ENCODE measurements at places on chromosomes 16 and 17.

DNA sequence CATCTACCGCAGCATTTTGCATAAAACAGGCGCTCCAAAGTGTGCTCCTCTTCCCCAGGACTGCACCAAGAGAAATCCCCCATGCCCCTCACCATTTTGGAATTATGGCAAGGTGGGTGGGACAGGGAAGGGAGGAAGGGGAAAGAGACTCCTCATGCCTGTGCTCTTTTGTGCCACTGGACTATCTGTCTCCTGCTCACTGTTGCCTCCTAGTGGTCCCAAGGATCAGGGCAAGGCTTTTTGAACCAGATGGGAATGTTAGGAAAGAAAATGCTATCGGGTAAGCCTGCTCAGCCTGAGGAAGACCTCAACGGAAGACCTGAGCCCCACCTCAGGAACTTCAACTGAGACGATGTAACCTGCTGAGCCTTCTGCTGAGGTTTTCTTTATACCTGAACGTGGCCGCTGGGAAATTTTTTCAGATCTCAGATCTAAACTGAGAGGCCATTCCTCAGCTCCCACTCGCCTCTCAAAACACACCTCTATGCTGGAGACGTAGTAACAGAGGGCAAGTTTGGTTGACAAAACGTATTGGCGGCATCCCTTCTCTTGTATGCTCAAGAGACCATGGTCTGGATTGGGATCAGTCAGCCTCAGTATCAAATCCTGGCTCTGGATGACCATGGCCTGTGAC is 58.3 kb downstream of the SPACA3 start:
- peak; percentile 3 for DNase-seq

- DNase-seq, result no peak
Measured at GRCh38 chr16:84098939-84099338, 17.8 kb downstream of the MBTPS1 start.

GRCh38 chr17:28878981-28879380 is 18.6 kb downstream of the FLOT2 start:
- no peak for DNase-seq

- DNase-seq, result no peak
Measured at GRCh38 chr16:82481455-82481854, 145.3 kb upstream of the CDH13 start.

- DNase-seq, result peak; percentile 89
Measured at GRCh38 chr17:61399131-61400065, at the start of gene TBX2. TBX2 (plus strand) TSS chr17:61399843; CDS start chr17:61400177, 334 bp downstream.

DNA sequence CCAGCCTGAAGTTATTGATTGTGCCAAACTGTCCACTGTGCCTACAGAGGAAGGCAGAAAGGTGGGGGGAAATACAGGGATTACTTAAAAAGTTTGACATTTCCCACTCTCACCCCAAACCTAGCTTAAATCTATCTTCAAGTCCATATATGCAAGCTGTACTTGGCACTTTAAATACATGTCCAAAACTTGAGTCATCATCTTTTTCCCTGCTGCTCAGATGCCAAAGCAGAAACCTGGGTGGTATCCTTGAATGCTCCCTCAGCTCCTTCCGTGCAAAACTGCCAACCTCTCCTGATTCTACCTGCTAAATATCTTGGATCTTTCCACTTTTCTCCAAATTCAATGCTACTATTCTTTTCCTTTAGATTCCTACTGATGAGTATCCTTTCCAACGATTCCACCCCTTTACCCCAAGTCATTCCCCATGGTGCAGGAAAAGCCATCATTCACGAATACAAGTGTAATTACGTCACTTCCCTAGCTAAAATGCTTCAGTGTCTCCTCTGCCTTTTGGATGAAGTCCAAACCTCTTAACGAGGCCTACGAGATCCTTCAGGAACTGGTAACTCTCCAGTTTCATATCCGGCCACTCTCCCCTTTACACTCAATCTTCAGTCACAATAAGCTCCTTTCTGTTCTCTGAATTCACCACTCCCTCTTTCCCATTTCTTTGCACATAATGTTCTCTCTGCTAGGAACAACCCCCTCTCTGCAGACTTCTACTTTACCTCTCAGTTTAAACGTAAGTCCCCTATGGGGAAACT is 9.3 kb downstream of the BECN1 start:
- DNase-seq, result no peak

GRCh38 chr17:2171702-2172076 is 116.8 kb downstream of the HIC1 start:
- DNase-seq, result no peak

DNA sequence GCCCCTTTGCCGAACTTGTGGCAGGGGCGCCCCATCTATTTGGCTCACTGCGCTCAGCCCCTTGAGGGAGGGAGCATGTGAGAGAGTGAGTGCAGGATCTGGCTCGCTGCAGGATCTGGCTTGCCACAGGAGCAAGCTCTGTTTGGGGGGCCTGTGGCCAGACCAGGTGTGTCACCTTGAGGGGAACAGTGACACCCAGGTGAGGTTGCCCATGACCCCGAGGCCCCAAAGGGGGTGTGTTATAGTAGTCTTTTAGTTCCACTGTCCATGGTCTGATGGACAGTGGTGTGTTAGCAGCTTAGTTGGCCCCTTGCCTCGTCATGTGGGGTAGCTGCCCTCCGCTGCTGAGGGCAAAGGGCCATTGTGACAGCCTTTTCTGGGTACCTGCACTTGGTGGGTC is 41.6 kb downstream of the CCDC42 start:
- DNase-seq, result no peak

GRCh38 chr16:72646615-72647014 is 401.3 kb downstream of the ZFHX3 start:
- no peak for DNase-seq

- DNase-seq, result no peak
Measured at GRCh38 chr17:40402668-40403067, 15.0 kb downstream of the TOP2A start.

DNA sequence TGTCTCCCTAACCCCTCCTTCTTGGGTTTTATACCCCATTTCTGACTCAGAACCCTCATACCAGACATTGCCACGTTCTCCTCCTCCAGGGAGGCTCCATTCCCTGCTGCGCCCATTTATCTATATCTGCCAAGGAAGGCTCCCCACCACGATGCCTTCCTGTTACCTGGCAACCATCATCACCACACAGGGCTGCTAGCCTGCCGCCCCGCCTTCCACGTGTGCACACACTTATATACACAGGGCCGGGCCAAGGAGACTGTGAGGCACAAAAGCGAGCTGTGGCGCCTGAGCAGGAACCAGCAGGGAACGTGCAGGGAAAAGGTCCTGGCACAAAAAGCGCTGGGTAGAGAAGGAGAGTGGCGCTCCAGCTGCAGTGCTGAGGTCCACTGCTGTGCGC is 261.8 kb downstream of the CBLN1 start:
- DNase-seq, result no peak

GRCh38 chr16:51175081-51175480 is 24.0 kb upstream of the SALL1 start:
- peak; percentile 39 for DNase-seq

DNA sequence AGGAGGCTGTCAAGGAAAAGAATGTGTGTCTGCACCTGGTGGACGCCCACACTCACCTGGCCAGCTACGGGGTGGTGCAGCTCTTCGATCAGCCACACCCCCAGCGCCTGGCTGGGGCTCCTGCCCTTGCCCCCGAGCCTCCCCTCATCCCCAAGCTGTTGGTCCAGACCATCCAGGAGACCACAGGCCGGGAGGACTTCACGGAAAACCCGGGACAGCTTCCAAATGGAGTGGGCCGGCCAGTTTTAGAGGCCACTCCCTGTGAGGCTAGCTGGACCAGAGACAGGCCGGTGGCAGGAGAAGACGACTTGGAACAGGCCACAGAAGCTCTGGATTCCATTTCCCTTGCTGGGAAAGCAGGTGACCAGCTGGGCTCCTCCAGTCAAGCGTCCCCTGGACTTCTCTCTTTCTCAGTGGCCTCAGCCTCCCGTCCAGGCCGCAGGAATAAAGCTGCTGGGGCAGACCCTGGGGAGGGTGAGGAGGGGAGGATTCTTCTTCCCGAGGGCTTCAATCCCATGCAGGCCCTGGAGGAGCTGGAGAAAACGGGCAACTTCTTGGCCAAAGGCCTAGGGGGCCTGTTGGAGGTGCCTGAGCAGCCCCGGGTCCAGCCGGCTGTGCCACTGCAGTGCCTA is 2.2 kb downstream of the WDR81 start:
- no peak for DNase-seq

DNA sequence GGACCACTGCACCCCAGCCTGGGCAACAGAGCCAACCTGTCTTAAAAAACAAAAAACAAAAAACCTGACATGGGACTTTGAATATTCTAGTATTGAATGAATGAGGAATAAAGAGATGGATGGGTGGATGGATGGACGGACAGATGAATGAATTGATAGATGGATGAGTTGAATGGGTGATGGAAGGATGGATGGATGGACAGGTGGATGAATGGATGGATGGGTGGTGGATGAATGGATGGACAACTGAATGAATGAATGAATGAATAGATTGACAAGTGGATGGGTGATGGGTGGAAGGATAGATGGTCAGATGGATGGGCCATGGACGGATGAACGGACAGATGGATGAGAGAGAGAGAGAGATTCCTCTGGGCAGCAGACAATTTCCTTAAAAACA is 22.8 kb upstream of the CEP20 start:
- DNase-seq, result no peak

DNA sequence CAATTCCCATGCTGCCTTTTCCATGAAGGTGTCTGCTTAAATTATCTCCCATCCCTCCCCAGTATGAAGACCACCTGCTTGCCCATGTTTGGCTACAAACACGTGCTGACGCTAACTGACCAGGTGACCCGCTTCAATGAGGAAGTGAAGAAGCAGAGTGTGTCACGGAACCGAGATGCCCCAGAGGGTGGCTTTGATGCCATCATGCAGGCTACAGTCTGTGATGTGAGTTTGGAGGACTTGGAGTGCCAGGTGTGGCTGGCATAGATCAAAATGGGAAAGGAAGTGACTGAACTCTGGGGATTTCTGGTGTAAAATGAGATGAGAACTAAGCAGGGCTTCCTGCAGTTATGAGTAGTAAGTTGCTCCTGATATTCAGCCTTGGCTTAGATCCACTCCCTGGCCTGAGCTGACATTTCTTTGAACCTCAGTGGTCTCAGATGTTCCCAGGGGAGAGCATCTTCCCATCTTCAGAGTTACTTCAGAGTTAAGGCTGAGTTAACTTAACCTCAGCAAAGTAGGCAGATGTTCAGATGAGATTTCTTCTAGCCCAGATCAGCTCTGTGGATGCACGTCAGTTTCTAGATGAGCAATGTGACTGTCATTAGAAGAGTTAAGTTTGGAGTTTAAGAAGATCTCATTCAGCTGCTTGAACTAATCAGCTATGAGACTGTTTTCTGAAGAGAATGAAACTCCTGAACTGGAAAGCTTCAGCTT is 32.7 kb downstream of the ITGB3 start:
- DNase-seq, result no peak

- DNase-seq, result no peak
Measured at GRCh38 chr17:66767154-66767933, 67.6 kb upstream of the CACNG5 start.

DNA sequence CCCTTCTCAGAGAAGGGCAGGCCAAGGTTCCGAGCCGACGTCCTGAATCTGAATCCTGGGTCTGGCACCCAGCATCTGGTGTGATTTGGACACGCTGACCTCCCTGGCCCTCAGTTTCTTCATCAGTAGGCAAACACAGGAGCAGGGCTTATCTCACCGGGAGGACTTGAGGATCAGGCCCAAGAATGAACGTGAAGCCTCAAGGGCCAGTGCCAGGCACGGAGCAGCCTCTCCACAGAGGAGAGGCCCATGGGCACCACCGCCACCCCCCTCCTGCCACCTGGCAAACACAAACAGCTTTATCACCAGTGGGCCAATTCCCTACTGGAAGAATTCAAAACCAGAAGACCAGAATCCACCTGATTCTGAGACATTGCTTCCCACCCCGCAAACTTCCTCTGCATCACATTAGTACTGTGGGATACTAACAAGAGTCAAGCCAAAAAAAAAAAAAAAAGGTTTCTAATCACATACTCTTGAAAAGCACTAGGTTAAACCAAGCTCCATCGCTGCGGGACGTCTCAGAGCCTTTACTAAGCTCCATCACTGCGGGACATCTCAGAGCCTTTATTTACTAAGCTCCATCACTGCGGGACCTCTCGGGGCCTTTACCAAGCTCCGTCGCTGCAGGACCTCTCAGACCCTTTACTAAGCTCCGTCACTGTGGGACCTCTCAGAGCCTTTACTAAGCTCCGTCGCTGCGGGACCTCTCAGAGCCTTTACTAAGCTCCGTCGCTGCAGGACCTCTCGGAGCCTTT is 68.0 kb upstream of the DOC2B start:
- DNase-seq, result no peak

- no peak for DNase-seq
Measured at GRCh38 chr16:351804-352520, 561 bp downstream of the AXIN1 start.

DNA sequence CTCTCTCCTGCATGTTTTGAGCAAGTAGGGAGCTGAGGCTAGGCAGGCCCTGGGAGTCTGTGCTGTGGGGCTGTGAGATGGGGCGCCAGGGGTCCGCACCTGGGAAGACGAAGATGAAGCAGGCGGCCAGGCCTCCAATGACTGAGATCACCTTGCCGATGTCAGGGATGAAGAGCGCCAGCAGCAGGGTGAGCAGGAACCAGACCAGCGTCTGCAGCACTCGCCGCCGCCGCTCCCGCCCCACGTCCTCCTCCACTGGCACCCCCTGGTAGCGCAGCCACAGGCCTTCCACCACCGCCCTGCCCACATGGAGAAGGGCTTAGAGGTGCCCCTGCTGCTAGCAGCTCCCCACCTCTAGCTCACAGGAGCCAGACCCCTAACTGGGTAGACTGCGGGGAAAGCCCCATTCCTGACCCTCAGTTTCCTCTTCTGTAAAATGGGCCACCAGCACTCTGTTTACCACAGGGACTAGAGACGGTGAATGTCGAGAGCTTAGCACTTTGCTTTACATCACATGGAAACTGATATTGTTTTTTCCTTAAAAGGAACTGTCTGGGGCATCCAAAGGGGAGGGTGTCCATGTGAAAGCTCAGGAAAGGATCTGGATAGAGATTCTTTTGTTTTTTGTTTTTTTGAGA is 13.5 kb downstream of the SLC38A7 start:
- no peak for DNase-seq

DNA sequence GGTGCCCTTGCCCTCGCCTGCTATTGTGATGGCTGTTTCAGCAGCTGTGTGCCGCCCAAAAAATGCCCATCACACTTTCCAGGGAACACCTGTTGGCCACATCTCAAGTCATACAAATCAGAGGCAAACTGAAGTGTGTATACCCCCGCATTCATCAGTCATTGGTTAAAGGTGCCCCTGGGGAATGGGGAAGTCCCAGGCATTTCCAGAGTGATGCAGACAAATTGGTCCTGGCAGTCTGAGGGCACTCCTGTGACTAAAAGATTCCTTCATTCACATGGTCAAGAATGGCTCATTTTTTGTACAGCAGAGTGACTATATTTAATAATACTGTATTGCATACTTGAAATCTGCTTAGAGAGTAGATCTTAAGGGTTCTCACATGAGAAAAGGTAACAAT is 102.9 kb upstream of the TMEM97 start:
- DNase-seq, result no peak

Data from amniotic stem cell (primary cell).